ENCODE measurements at places on chromosomes 6 and 20.

- DNase-seq, result no peak
Measured at GRCh38 chr6:23002044-23002619, 432.8 kb downstream of the HDGFL1 start.

- no peak for DNase-seq
Measured at GRCh38 chr6:3088968-3089367, 20.7 kb downstream of the RIPK1 start.

DNA sequence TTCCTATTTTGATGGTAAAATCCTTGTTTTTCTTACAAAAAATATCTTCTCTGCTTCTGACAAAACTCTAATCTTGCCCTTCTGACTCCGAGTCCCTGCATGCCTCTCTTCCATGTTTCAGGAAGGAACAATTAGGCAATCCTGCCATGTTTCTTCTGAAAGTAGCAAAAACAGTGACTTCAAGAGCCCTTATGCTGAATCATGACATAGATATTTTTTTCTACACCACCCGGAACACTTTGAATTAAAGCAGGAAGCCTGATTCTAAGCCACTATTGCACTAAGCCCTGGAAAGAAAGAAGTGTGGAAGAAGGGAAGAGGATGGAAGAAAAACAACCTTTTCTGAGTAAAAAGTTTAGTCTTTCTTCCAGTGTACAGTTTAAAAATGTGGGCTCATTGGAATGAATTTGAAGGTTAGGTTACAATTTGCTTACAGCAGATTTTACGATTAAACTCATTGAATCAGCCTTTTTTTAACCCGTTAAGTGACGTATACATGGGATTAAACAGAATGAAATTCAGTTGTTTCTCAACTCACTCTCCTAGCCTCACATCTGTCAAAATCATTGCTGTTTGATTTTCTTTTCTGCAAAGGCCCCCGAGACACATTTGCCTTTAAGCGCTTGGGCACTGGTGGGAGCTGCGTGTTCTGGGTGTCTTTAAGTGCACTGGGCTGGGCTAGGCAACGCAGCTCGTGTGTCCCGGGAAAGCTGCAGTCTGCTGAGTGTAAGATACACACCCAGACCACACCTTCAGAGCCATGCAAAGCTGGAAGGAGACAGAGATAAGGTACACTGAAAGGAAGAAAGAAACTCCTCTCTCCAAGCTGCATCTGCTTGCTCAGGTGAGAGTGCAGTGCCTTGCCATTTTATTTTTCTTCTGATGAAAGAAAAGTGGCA, 159.4 kb upstream of the CITED2 start:
- DNase-seq, result peak; percentile 73

- no peak for DNase-seq
Measured at GRCh38 chr20:308427-309038, 11.2 kb downstream of the ZCCHC3 start.

GRCh38 chr6:56501993-56502392, 140.7 kb downstream of the DST start:
- no peak for DNase-seq

- DNase-seq, result no peak
Measured at GRCh38 chr6:27020553-27020880, 227.0 kb upstream of the PRSS16 start.

DNA sequence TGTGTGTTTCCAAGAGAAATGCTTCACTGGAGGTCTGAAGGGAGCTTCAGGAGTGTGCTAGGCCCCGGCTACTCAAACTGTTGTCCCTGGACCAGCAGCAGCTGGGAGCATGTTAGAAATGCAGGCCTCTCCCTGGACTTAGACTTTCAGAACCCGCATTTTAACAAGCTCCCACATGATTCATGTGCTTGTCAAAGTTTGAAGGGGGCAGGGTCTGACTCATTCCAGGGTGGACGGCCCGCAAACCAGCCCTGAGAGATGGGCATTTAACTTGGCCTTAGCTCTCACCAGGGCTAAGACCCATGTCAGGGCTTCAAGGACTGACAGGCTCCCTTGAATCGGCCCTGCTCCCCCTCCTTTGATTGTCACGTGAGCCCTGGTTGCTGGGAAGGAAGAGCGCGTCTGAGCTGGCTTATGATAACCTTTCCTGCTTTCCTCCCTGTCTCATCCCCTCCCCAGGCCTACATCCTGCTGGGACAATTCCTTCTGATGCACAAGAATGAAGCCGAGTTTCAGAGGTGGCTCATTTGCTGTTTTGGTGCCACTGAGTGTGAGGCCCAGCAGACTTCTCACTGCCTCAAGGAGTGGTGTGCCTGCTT, 35.5 kb downstream of the BANF2 start:
- no peak for DNase-seq

DNA sequence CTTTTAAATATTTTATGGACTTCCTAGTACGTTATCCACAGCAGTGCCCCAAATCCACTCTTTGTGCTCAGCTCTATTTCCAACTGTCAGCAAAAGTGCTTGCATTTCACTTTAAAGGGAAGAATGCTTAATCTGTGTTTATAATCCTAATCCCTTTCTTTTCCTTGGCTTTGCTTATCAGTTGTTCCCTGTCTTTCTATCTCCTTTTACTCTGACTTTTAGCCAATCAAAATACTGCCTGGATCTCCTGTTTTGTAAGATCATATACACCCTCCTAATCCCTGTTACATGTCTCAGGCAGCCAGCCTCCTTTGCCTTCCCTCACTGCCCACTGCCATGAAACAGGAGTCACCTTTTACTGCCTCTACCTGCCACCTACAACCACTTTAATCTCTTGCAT, 102.9 kb downstream of the AIG1 start:
- DNase-seq, result no peak

- DNase-seq, result no peak
Measured at GRCh38 chr6:44441091-44441855, 53.8 kb downstream of the CDC5L start.

- no peak for DNase-seq
Measured at GRCh38 chr6:85449388-85449817, 480 bp upstream of the NT5E start.

DNA sequence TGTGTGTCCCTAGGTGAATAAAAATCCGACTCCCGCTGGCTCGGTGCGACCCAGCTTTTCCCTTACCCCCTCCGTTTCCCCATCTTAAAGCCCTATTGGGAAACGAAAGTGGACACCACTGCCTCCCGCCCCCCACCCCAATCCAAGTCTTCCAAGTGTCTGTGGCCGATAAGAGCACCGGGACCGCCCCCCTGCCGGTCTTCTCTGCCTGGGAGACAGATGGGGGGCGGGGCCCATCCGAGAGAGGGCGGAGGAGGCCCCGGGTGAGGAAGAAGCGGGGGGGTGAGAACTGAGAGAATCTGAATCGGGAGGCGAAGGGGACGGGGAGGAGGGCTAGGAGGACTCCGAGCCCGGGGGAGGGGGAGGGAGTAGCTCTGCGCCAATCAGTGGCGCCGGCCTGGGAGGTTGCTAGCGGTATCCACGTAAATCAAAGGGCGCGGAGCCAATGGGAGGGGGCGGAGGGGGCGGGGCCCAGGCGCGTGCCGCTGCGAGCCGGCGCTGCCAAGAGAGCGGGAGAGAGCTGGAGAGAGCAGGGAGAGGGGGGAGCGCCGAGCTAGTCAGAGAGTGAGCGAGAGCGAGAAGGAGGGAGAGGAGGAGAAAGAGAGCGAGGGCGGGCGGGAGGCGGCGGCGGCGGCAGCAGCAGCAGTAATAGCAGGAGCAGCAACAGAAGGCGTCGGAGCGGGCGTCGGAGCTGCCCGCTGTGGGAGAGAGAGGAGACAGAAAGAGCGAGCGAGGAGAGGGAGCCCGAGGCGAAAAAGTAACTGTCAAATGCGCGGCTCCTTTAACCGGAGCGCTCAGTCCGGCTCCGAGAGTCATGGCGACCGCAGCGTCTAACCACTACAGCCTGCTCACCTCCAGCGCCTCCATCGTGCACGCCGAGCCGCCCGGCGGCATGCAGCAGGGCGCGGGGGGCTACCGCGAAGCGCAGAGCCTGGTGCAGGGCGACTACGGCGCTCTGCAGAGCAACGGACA, at the start of gene POU3F2:
Gene POU3F2 (plus strand): TSS at position 515 of the 972 bp plus-strand sequence. CDS start 300 bp downstream, at position 815.
- DNase-seq, result peak; percentile 38

DNA sequence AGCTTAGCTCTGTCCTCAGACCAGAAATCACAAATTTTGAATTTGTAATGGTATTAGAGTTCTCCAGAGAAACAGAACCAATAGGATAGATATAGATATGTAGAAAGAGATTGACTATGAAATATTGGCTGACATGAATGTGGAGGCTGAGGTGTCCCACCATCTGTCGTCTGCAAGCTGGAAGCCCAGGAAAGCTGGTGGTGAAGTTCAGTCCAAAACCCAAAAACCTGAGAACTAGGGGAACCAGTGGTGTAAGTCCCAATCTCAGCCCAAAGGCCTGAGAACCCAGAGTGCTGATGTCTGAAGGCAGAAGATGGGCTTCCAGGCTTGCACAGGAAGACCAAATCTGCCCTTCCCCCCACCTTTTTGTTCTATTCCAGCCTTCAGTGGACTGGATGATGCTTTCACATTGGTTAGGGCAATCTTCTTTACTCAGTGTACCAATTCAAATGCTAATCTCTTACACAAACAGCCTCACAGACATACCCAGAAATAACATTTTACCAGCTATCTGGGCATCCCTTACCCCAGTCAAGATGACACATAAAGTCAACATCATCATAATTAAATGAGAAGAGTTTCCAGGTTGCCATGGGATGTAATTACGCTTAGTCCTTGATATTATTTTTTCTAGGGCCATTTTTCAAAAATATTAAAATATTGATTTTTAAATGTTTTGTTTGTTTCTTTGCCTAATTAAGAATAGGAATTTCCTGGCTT, 570.8 kb downstream of the UTRN start:
- no peak for DNase-seq

DNA sequence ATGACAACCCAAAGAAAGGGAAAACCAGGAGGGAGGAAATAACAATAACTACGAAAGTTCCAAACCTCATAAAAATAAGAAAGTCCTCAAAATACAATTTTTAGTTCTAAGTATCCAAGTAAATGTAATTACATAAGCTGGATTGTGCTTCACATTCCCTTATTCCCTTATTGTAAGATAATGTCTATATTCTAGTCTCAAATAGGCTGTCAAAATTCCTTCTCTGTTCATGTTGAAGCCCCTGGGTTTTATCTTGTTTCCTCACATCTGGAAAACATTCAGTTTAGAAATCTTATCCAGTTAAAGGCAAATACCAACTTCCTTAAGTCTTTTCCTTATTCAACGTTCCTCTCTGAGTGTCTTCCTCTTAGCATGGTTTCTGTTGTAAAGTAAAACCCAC, 282.3 kb downstream of the CD109 start:
- DNase-seq, result no peak

GRCh38 chr6:5275497-5275896, 14.2 kb downstream of the FARS2 start:
- no peak for DNase-seq

DNA sequence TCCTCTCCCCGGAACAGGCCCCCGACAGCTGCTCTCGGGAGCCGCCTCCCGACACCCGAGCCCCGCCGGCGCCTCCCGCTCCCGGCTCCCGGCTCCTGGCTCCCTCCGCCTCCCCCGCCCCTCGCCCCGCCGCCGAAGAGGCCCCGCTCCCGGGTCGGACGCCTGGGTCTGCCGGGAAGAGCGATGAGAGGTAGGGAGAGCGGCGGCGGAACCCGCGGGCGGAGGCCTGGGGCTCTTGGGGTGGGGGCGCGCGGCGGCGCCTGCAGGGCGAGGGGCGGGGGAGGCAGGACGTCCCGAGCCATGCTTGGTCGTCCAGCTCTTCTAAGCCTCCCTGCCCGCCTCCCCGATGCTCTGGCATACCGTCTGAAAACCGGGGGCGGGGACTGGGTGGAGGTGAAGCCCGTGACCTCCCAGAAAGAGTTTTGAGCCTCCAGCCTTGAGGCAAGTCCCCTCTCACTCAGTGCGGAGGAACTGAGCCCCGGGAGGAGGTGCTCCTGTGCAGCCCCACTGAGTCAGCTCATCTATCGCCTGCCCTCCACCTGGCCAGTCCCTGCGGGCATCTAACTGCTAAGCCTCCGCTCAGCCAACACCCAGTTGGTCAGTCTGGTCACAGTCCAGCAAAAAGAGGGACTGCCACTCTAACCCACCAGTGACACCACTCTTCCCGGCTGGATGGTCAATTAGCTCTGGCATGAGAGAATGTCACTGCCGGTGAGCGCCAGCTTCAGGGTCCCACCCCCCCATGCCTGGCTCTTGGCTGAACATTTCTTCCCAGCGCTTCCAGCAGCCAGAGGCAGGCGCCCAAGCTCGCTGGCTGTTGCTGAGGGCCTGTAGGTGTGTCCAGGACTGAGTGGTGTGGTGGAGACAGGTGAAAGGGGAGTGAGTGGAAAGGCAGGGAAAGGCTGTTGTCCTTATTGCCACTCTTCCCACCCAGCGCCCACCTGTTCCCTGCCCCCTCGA, 482 bp downstream of the DDR1 start:
- no peak for DNase-seq

GRCh38 chr20:51175724-51176123, 152.8 kb upstream of the KCNG1 start:
- no peak for DNase-seq

GRCh38 chr6:22099923-22100322, 196.9 kb downstream of the PRL start:
- DNase-seq, result no peak

DNA sequence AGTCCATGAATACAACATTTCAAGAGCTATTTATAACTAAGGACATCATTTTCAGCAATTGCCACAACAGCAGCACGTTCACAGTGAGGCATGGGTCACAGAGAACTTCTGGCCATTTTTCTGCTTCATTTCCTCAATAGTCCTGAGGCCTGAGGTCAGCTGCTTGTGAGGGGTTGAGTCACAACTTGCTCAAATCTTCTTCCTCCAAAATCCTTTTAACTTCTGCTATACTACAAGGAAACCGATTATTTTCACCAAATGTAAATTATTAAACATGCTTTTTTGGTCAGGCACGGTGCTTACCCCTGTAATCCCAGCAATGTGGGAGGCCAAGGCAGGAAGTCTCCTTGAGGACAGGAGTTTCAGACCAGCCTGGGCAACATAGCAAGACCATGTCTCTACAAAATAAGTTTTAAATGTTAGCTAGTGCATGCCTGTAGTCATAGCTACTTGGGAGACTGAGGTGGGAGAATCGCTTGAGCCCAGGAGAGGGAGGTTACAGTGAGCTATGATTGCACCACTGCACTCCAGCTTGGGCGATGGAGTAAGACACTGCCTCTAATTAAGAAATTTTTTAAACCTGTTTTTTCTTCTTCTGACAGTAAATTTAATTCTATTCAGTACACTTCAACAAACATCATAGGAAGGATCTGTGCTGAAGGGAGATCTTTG, 11.1 kb upstream of the SLC16A10 start:
- no peak for DNase-seq

- DNase-seq, result no peak
Measured at GRCh38 chr6:56579155-56579851, 63.4 kb downstream of the DST start.

DNA sequence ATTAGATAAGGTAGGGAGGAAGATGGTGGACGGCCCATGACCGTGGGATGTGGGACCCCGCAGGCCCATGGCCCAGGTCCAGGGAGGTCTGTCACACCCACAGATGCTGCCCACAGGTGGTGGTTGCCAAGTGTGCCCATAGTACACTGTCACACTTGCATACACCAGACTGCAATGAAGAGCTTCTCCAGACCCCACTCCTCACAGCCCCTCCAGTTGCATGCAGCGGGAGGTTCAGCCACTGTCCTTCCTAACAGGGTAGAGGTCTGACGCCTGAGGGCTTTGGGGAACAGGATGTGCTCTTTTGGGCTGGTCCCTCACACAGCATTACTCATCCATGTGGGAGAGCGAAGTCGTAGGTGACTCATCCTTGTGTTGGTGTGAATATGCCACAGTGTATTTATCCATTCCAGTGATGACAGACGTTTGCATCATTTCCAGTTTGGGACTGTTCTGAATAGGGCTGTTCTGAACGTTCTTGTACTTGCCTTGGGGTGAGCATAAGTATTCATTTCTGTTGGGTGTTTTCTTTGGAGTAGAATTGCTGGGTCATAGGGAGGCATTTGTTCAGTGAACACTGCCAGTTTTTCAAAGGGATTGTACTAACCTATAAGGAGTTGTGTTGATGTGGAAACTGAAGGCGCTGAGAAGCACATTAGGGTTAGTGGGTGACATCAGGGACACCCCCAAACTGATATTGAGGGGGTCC, 10.1 kb upstream of the PYGB start:
- peak; percentile 68 for DNase-seq

All from HL-60 (cell line).